ENCODE measurements at places on chromosomes 3 and 15. TPM values are rescaled to one million over a fixed set of nuclear protein-coding genes. Genes with fewer than 3 reads are reported as not detected.

GRCh38 chr3:188911026-188911850, 260.5 kb upstream of the TPRG1 start:
- no peak for DNase-seq

DNA sequence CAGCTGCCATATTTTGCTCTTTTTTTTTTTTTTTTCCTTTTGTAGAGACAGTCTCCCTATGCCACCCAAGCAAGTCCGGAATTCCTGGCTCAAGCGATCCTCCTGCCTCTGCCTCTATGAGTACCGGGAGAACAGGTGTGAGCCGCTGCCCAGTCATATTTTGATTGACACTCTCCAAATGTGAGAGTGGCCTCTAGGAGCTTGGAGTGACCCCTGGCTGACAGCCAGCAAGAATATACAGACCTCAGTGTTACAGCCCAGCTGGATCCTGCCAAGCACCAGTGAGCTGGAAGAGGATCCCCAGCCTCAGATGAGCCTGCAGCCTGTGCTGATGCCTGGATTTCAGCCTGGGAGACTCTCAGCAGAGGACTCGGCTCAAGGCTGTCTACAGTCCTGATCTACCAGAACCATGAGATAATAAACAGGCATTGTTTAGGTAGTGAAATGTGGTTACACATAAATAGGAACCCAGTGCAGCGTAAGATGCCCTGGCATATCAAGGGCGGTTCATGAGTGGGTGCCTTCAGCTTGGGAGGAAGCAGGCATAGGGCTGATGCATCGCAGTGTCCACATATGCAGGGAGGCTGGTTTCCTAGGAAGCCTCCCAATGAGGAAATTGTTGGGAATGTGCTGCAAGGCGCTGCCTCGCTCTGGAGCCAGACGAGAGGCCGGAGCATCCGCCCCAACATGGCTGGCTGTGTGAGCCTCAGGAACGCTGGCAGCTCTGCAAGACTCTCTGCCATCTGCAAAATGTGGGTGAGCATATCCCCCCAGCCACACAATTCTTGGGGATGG, 38.9 kb upstream of the ATP10A start:
- DNase-seq, result no peak

GRCh38 chr3:101542957-101543356, 18.7 kb upstream of the TRMT10C start:
- DNase-seq, result no peak

DNA sequence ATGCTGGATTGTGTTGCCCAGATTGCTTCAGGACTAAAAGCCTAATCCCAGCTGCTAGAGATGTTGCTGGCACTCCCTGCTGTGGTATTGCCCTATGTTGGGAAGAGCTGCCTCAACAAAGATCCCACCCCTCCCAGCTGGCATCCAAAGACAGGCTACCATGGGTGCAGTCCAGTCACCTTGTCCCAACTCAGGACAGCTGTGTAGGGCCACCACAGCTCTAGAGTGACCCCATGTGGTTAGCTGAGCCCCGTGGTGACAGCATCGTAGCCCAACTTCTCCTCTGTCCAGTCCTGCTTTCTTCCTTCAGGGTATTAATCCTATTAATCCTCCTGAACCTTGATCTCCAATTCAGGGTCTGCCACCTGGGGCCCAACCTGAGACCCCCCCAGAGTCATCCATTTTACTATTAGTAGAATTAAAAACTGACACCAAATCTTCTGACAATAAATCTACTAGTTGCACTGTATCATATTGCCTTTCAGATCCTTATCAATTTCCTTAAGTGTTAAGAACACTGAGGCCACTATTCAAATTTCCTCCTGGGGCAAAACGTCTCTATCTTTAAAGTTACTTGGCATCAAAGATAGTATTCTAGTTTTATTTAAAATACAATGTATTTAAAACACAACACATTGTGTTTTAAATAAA, 83.5 kb downstream of the AQP9 start:
- no peak for DNase-seq

DNA sequence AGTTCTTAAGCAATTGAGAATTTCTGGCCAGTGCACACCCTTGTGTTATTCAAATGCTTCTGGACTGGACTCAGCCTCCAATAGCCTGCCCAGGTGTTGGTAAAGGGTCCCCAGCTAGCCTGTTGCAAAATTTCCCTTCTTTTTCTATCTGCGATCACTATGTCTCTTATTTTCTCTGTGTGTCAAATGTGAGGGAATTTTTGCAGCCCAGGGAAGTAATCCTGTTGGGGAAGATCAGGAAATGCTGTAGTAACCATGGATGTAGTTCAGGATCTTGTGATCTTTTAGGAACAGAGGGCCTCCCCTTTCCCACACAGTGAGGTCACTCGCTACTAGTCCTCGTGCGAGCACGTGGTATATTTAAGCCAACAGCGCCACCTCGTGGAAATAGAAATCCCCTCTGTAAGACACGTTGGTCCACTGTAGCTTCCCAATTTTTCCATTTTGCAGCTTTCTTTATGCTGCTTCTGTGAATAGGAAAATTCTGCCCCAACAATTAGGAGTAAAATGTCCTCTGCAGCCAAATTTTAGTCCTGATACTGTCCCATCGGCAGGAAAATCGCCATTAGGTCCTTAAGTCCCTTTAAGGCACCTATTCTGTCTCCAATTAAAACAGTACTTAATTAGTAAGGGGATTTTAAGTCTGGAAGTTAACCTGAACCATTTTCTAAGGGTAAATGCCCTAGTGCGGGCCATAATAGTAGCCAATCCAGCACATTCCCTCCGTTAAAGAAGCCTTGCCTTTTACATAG, 4.0 kb upstream of the SMCO1 start:
- peak; percentile 45 for DNase-seq

GRCh38 chr3:59450946-59451763, 401.3 kb upstream of the CFAP20DC start:
- no peak for DNase-seq

DNA sequence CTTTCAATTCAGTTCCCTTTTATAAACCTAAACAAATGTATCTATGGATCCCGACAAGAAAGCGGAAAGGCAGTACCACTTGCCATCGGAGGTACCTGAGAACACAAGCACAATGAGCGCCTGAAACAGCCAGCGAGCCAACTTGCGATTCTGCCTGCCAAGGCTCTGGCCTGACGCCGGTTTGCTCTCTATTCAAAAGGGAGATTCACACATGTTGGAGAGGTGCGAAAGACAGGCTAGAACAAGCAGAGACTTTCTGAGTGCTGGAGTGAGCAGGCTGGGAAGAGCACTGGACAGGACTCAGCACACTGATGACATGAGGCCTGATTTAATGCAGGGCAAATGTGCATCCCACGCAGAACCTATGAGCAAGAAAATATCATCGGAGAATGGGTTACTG, 17.7 kb upstream of the PRR23E start:
- no peak for DNase-seq

DNA sequence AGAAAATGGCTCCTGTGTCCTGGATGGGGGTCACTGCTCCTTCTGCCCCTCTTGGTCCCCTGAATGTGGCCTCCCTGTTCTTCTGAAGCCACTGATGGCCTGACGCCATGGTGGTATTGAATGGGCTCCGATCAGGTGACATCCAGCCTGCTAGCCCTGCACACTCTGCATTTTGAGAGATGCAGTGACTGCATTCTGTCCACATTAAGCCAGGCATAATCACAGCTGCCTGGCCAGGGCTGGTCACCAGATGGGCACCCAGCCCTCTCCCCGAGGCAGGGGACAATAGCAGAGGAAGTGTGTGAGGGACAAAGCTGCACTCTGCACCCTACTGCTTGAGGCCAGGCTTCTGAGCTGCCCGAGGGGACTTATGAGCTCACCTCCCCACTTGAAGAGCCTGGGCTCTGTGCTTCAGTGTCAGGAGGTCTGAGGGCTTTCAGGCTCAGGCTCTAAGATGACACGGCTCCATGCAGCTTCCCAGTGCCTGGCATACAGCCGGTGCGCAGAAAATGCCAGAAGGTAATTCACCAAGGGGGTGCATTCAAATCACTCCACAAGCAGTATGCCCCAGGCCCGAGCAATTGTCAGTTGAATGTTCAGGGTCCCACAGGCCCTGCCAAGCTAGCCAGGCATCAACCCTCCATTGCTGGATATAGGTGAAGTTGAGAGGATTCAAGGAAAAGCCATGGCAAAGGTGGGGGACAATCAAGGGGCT, 56.8 kb downstream of the WNT7A start:
- DNase-seq, result no peak

- DNase-seq, result no peak
Observed at GRCh38 chr3:122019493-122019892, 2.6 kb downstream of the ILDR1 start.

GRCh38 chr3:107068980-107069379, 308.3 kb upstream of the CCDC54 start:
- no peak for DNase-seq

- DNase-seq, result no peak
Observed at GRCh38 chr15:37783290-37783689, 151.2 kb upstream of the TMCO5A start.

DNA sequence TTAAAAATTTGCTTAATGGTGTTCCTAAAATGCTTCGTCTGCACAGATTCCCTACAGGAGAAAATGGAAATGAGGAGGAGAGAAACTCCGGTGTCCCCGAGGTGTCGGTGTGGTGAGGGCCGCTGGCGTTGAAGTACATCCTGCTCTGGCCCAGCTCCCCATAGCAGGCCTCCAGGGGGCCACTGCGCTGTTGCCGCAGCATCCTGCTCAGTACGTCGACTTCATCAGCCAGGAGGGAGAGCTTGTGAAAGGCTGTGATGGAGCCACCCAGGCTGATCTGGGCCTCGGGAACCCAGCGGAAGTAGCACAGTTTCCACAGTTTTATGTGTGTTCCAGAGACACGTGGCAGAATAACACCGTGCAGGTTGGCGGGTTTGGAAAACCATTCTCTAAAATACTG, 37.8 kb downstream of the FAN1 start:
- no peak for DNase-seq

SCAPER gene
- 18.4 TPM for total RNA-seq

TGM4 gene
- not detected for total RNA-seq

LRTM1 gene
- not detected for total RNA-seq
